ENCODE measurements at places on chromosomes 16 and 17. TPM values are rescaled to one million over a fixed set of nuclear protein-coding genes. Genes with fewer than 3 reads are reported as not detected.

APRT gene
- 96.2 TPM for total RNA-seq

NXPH3 gene
- 0.82 TPM for total RNA-seq

TMEM204 gene
- 6.6 TPM for total RNA-seq

DNA sequence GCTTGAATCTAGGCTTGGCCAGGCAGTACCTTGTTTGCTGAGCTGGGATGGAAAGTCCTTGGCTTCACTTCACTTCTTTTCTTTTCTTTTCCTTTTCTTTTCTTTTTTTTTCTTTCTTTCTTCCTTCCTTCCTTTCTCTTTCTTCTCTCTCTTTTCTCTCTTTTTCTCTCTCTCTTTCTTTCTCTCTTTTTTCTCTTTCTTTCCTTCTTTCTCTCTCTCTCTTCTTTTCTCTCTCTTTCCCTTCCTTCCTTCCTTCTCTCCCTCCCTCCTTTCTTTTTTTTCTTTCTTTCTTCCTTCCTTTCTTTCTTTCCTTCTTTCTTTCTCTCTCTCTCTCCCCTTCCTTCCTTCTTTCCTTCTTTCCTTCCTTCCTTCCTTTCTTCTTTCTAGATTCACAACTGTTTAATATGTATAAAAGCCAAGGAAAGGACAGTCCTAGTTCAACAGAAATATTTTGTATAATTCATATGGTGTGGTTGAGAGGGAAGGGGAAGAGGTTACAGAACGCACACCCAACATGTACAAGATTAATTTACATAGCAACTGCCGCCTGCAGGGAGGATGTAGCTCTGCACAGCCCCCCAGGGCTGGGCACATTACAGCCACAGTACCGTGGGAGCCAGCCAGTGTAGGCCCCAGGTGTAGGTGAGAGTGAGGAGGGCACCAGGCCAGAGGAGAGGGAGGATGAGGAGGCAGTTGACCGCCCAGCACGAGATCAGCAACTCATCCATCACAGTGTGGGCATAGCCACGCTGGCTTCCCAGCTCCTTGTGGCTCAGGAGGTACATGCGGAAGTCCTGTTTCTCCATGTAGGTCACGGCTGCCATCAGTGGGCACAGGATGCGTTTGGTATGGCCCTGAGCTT, 9.7 kb upstream of the ITGB3 start:
- H3K4me1 ChIP-seq, result peaks cover 15% of the 10 kb centered on the region
- H3K27me3 ChIP-seq, result peaks cover 23% of the 10 kb centered on the region
- no peaks in the 10 kb centered on the region for H3K36me3 ChIP-seq
- DNase-seq, result no peak

DNA sequence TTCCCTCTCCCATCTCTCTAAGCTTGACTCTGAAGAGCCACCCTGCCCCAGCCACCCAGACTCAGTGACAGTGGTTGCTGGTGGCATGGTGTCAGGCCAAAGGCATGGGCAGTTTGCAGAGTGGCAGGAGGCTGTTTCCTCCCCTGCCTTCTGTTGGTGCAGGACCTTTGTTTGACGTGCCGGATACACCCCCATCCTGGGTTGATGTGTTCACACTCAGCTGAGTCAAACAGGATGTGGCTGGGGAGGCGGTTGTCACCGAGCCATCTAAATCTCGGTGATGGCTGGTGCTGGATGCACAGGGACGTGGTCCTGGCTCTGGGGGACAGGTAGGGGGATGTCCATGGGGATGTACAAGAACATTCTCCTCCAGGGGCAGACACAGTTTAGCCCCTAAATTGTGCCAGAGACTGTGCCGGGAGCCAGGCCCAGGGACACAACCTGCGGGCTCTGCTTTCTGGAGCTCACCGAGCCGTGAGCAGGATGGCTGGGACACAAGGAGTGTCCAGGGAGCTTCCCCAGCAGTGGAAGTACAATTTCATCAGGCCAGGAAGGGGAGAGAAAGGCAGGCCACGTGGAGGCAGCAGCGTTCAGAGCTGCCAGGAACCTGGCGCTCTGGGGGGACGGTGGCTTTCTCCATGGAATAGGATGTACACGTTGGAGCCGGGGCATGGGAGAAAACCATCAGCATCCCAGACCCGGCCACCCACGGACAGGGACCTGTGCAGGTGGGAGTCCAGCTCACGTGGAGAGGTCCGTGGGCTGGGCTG, 264.2 kb downstream of the SEC14L1 start:
- no peak for DNase-seq
- no peak overlapping the region for H3K27ac ChIP-seq
